ENCODE measurements at places on chromosomes 6 and 20.

GRCh38 chr6:41940759-41941279 is 789 bp downstream of the CCND3 start:
- peaks cover 31% of the 10 kb centered on the region for H3K4me1 ChIP-seq
- peak overlapping the region; percentile 59 for H3K27ac ChIP-seq
- H3K4me3 ChIP-seq: peak overlapping the region; percentile 85
- H3K27me3 ChIP-seq: no peaks in the 10 kb centered on the region
- peak; percentile 31 for DNase-seq

GRCh38 chr6:101876431-101876830 is 482.9 kb downstream of the GRIK2 start:
- no peak overlapping the region for H3K4me3 ChIP-seq
- H3K27ac ChIP-seq: no peak overlapping the region
- DNase-seq: no peak
- no peaks in the 10 kb centered on the region for H3K4me1 ChIP-seq
- no peaks in the 10 kb centered on the region for H3K27me3 ChIP-seq

GRCh38 chr6:33901822-33902456 is 98.1 kb upstream of the MLN start:
- peaks cover 10% of the 10 kb centered on the region for H3K4me1 ChIP-seq
- no peak overlapping the region for H3K27ac ChIP-seq
- no peaks in the 10 kb centered on the region for H3K36me3 ChIP-seq
- DNase-seq: no peak

DNA sequence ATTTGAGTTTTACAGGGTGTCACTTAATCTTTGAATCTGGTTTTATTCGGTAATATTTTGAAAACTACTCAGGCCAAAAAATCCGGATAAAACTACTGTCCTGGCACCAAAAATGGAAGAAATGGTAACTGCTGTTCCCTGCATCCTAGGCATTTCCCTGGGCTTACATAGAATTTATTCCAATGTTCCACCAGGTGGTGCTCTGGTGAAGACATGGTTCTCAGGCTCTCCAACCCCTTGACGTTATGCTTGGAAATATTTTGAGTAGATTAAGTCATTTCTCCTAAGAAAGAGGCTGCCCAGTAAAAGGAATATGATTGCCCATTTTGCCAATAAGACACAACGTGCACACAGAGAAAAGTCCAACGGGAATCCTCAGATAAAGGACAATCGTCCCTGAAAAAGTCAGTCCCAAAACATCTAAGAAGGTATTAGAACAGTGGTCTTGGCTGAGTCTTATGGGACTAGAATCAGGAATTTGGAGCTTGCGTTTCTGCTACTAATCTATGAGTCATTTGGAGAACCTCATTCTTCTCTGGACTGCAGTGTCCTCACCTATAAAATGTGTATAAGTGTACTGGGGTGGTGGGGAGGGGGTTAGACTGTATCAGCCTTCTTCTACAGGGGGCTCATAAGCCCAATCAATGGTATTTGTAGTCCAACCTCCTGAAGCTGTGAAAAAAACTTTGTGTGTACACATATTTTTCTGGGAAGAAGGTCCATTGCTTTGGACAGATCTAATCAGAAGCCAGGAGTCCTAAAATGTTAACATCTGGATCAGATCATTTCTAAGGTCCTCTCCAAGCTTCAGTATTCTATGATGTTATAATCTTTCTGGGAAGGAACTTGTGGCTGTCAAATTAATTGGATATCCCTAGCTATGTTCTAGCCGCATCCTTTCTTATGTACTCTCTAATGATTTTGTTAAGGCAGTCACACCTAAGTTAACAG is 131.0 kb upstream of the BMP2 start:
- H3K36me3 ChIP-seq: no peaks in the 10 kb centered on the region
- H3K4me1 ChIP-seq: peaks cover 17% of the 10 kb centered on the region
- peak; percentile 80 for DNase-seq

DNA sequence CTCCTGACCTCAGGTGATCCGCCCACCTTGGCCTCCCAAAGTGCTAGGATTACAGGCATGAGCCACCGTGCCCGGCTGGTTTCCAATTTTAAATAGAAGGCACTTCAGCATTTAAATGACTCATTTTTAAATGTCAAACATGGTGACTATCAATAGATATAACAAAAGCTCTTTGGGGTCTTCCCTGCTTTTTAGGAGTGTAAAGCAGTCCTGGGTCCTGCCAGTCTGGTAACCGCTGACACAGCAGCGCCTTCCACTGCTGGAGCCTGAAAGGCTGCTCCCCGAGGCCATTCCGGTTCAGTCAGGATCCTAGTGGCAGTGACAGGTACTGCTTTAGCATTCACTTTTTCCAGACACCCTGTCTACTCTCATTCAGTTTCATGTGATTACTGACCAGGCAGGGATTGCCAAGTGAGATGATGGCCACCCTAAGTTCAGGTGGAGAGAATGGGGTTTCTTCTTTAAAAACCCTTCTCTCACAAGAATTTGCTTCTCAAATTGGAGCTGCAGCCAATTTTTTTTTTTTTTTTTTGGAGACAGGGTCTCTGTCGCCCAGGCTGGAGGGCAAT is 5.1 kb downstream of the DIDO1 start:
- H3K4me3 ChIP-seq: peak overlapping the region; percentile 35
- peaks cover 18% of the 10 kb centered on the region for H3K36me3 ChIP-seq
- peak; percentile 79 for DNase-seq
- no peaks in the 10 kb centered on the region for H3K27me3 ChIP-seq

DNA sequence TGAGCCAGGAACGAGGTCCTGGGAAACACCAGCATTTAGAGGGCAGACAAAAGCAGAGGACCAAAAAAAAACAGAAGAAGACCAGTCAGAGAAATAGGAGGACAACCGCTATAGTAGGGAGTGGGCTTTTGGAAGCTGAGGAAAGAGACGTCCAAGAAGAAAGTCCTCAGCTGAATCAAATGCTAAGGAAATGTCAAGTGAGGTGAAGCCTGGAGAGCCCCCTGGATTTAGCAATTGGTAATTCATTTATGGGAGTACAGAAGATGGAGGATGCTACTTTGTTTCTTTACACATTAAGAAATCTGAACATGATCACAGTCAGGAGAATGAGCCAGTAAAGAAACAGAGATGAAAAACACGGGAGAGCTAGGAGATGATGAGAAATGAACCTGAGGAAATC is 41.1 kb downstream of the LRP11 start:
- no peaks in the 10 kb centered on the region for H3K4me1 ChIP-seq
- H3K4me3 ChIP-seq: no peak overlapping the region
- no peak for DNase-seq
- no peaks in the 10 kb centered on the region for H3K27me3 ChIP-seq
- peaks cover 46% of the 10 kb centered on the region for H3K36me3 ChIP-seq

GRCh38 chr6:28922821-28923317 is 916 bp downstream of the TRIM27 start:
- DNase-seq: peak; percentile 48
- H3K4me3 ChIP-seq: peak overlapping the region; percentile 93
- peaks cover 24% of the 10 kb centered on the region for H3K4me1 ChIP-seq
- H3K36me3 ChIP-seq: peaks cover 46% of the 10 kb centered on the region
- H3K27ac ChIP-seq: peak overlapping the region; percentile 88

DNA sequence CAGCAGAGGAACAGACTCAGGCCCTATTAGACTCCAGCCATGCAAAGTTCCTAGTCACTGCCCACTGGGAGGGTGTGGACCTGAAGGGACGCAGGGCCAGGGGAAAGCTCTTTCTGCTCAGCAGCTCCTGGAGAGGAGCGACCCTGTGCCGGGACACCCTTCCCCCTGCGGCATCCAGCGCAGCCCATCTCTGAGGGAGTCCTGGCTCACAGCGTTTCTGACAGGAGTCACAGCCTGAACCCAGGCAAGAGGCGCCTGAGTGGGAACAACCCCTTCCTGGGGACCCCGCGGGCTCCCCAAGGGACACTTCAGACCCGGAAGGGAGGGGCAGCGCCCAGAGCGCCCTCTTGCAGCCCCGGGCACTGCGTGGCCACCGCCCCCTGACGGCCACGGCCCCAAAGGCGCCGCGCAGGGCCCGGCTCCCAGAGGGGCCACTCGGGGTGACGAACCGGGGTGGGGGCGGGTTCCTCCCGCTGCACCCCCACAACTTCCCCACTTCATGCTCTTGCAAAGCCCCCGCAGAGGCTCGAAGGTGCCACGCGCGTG is 862 bp downstream of the UCKL1 start:
- H3K27ac ChIP-seq: no peak overlapping the region
- peaks cover 21% of the 10 kb centered on the region for H3K4me1 ChIP-seq
- peak overlapping the region; percentile 74 for H3K4me3 ChIP-seq
- peak; percentile 29 for DNase-seq
- H3K27me3 ChIP-seq: no peaks in the 10 kb centered on the region

GRCh38 chr6:14550822-14551221 is 433.2 kb downstream of the CD83 start:
- H3K4me3 ChIP-seq: no peak overlapping the region
- no peaks in the 10 kb centered on the region for H3K4me1 ChIP-seq
- no peaks in the 10 kb centered on the region for H3K27me3 ChIP-seq
- H3K36me3 ChIP-seq: no peaks in the 10 kb centered on the region
- no peak for DNase-seq

DNA sequence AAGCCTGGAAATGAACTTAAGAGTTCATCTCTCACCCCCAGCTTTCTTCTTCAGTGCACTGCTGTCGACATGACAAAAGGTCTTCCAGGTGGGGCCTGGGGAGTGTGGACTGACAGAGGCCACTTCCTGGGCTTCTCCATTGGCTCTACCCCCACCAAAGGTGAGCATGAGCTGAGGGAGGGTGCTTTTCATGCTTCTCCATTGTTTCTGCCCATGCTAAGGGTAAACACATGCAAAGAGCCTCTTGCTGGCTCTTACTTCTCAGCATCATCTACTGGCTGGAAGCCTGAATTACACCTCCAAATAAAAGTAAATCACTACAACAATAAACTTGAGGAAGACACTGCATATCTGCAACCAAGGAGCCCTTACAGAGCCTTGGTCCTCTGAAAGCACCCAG is 227.2 kb downstream of the EPM2A start:
- no peak overlapping the region for H3K27ac ChIP-seq
- H3K36me3 ChIP-seq: peaks cover 5% of the 10 kb centered on the region
- no peaks in the 10 kb centered on the region for H3K27me3 ChIP-seq
- DNase-seq: peak; percentile 3
- H3K4me3 ChIP-seq: no peak overlapping the region

GRCh38 chr20:47688385-47689381 is 96.6 kb downstream of the SULF2 start:
- H3K4me1 ChIP-seq: no peaks in the 10 kb centered on the region
- no peak overlapping the region for H3K4me3 ChIP-seq
- DNase-seq: no peak
- no peaks in the 10 kb centered on the region for H3K27me3 ChIP-seq
- H3K36me3 ChIP-seq: peaks cover 62% of the 10 kb centered on the region

DNA sequence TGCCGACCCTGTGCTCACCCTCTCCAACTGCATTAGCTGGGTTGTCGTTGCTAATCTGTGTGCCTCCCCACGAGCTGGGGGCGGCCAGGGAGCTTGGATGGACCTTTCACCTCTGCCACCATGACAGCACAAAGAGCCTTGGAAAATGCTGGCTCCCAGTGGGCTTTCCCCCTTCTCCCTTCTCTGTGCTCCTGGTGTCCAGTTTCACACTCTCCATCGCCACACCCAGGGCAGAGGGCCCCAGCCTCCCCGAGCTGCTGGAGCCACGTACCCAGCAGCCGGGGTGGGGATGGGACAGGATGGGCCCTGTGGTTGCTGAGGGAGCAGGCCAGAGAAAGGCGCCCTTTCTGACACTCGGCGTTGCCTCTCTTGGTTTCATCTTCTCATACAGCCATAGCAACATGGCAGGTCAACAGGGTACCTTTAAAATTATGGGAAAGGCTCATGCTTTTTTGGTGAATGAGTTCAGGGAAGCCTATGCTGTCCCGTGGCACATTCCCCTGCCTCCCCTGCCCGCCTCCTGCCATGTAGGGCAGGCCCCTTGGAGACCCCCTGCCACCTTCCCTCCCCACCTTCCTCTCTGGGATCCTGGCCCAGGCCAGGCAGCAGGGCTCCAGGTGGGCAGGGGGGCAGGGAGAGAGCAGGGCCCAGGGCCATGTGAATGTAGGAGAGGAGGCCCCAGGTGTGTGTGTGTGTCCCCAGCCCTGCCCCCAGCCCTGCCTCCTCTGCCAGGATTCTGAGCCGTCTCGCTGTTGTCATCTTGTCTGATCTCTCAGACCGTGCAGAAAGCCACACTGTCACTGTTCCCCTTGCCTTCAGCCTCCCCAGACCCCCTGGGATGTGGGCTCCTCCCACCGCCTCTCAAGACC is 85.2 kb upstream of the CCDC167 start:
- no peak for DNase-seq
- no peaks in the 10 kb centered on the region for H3K36me3 ChIP-seq
- no peak overlapping the region for H3K27ac ChIP-seq
- peaks cover 4% of the 10 kb centered on the region for H3K4me1 ChIP-seq

- no peak overlapping the region for H3K27ac ChIP-seq
- peaks cover 5% of the 10 kb centered on the region for H3K36me3 ChIP-seq
- peak; percentile 45 for DNase-seq
- H3K27me3 ChIP-seq: no peaks in the 10 kb centered on the region
- H3K4me3 ChIP-seq: no peak overlapping the region
- peaks cover 32% of the 10 kb centered on the region for H3K4me1 ChIP-seq
Measured at GRCh38 chr6:89927791-89928550, 33.7 kb downstream of the GJA10 start.

DNA sequence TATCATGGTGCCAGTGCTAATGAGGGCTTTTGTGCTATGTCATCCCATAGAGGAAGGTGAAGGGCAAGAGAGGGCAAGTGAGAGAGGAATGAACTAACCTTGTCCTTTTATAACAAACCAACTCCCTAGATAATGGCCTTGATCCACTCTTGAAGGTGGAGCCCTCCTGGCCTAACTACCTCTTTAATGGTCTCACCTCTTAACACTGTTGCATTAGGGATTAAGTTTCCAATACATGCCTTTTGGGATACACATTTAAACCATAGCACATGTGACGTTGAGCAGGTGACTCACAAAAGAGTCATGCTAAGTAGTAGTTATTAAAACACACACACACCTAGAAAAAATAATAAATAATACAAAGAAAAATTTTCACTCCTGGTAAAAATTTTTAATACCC is 36.9 kb downstream of the CCN2 start:
- H3K27ac ChIP-seq: no peak overlapping the region
- no peak overlapping the region for H3K4me3 ChIP-seq
- peaks cover 27% of the 10 kb centered on the region for H3K27me3 ChIP-seq
- DNase-seq: peak; percentile 26

DNA sequence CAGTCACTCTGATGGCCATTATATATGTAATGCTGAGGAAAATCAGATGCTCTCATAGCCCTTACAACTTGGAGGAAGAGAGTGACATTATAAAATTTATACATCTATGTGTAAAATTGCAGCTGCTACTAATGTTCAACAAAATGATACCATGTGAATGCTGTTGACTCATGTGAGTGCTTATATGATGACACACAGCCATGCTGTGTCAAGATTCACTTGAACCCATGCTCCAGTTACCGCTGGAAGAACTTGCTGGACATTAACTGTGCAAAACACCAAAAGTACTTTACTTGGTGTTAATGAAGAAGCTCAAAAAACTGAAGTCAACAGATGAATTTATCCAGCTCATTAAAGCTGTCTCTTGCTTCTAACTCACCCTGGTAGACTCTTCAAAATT is 318.9 kb upstream of the PLCB4 start:
- no peak overlapping the region for H3K27ac ChIP-seq
- H3K4me3 ChIP-seq: no peak overlapping the region
- H3K27me3 ChIP-seq: no peaks in the 10 kb centered on the region
- no peaks in the 10 kb centered on the region for H3K36me3 ChIP-seq

- peak; percentile 40 for DNase-seq
- H3K4me3 ChIP-seq: peak overlapping the region; percentile 45
- H3K36me3 ChIP-seq: no peaks in the 10 kb centered on the region
- no peaks in the 10 kb centered on the region for H3K4me1 ChIP-seq
Measured at GRCh38 chr20:1185790-1186334, 1.1 kb upstream of the TMEM74B start.

GRCh38 chr6:39084506-39084905 is 30.5 kb downstream of the SAYSD1 start:
- H3K27ac ChIP-seq: no peak overlapping the region
- no peaks in the 10 kb centered on the region for H3K36me3 ChIP-seq
- DNase-seq: no peak

Measured in MCF 10A (cell line).